ENCODE measurements at places on chromosomes 13 and 19.

GRCh38 chr19:35060160-35060855 is 18.8 kb downstream of the HPN start:
- no peak for DNase-seq

DNA sequence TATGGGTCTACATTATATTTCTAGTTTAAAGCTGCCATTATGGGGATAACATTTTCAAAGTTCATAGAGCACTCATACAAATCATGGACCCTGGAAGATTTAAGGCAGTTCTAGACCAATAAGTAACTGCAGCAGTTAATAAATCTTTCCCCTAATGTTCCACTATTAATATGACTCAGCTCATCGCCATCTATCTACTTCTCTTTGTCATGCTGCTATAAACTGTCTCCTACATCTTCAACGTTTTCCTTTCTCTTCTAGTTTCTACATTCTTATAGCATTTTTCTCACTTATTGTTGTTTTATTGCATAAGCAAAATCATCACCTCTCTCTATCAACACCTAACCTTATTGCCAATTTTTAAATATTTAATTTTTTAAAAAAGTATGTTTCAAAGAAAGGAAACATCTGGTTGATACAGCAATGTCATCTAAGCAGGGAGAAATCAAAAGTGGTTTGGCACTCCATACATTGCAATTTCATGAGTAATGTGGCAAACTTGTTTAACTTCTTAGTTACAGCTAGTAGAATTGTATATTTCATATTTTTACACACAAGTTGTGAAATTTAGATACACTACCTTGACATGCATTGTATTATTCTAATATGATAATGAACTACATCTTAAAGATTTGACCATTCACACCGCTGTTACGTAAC is 1500.4 kb upstream of the MIR17HG start:
- no peak for DNase-seq

DNA sequence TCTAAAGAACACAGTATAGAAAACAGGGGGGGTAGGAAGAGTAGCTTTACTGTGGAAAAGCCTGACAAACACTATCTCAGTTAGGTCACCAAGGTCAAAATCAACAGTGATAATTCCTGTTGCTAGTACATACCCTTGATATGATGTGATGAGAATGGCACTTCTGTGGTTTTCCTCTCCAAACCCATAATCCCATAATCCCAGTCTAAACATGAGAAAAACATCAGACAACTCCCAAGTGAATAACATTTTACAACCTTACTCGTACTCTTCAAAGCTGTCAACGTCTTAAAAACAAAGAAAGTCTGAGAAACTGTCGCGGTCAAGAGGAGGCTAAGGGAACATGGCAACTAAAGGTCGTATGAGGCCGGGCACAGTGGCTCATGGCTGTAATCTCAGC is 137.6 kb downstream of the FOXO1 start:
- DNase-seq: no peak

GRCh38 chr19:14476673-14477401 is 1.7 kb upstream of the PTGER1 start:
- DNase-seq: peak; percentile 62

- no peak for DNase-seq
These were observed 247.3 kb downstream of the KCTD12 start for GRCh38 chr13:76638882-76639281.

DNA sequence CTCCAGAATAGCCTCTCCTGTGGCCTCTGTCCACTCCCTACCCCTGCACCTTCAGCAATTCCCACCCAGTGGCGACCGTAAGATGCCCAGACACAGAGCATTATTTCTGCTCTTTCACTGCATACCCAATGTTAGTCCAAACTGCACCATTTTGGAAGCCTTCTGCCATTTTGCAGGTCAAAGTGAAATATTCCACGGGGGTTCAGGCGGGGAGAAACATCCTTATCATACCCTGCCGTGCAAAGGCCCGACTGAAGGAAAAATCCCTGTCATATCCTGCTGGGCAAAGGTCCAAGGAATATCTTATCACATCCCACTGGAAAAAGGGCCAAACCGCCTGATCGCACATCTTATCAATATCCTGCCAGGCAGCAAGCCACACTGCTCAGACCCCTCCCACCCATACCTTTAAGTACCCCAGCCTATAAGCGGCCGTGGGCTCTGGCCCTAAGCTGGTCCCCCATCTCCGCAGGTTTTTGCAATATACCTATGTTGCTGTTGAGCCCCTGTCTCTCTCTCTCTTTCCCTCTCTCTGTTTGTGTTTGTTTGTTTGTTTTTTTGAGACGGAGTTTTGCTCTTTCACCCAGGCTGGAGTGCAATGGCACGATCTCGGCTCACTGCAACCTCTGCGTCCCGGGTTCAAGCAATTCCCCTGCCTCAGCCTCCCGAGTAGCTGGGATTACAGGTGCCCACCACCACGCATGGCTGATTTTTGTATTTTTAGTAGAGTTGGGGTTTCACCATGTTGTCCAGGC is 18.2 kb downstream of the CLEC11A start:
- no peak for DNase-seq

DNA sequence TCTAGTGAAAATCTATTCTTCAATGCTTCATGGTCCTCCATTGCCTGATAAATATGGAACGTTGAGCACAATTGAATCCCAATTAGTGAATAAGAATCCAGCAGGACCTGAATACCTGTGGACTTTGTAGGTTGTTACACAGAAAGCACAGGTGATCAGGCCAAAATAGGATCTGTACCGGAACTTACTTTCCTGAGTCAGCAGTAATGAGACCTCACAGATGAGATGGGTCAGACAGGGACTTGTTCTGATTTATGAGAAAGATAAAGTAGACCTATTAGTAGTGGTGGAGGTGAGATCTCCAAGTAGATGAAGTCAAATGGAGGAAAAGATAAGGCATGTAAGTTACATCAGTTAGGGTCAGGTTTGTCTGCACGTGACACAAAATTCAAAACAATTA is 351.1 kb downstream of the MTUS2 start:
- no peak for DNase-seq

DNA sequence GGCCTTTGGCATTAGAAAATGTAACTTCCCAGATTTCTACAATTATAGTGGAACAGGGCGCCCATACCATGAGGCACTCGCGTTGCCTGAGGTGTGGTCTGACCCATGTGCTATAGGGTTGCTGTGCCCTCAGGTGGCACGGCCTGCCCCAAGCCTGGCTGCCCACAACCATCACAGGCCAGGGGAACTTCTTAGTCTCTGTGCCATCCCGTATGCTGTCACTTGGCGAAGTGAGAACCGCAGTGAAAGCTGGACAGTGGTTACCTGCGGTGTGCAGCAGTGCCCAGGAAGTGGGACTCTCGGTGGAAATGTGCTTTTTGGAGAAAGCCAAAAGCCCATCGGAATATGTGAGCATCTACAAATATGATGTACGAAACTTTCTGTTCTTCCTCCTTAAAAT is 88.2 kb upstream of the GPR183 start:
- DNase-seq: no peak

Data from right kidney (tissue), 9 donors.